ENCODE measurements at places on chromosomes 4 and X.

- no peak for DNase-seq
These were observed 30.5 kb downstream of the SMARCAD1 start for GRCh38 chr4:94238160-94238559.

GRCh38 chrX:54798137-54798536 is at the start of gene ITIH6:
Gene ITIH6, minus strand, starts transcription at chrX:54798255. Its CDS starts 45 bp downstream, at chrX:54798210.
- DNase-seq: no peak

DNA sequence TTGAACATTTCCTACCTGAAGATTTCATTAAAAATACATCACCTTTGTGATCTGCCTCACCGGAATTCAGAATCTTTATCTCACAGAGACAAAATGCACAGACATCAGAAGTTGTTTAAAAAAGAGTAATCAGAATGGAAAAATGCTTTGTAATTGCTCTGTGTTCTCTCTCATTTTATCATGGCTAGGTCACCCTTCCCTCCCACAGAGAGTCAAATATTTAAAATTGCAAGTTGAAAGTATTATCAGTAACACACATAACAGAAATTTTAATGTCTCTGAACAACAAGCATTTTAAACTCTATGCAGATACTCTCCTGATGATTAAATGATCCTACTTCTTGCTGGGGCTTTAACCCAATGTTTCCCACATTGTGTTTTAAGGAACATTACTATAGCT is 362.0 kb downstream of the CBLL2 start:
- no peak for DNase-seq

- no peak for DNase-seq
These were observed 13.5 kb downstream of the ANKRD17 start for GRCh38 chr4:73244945-73245601.

Measured in T1000 (cell line).